ENCODE measurements at places on chromosomes 11 and 22.

DNA sequence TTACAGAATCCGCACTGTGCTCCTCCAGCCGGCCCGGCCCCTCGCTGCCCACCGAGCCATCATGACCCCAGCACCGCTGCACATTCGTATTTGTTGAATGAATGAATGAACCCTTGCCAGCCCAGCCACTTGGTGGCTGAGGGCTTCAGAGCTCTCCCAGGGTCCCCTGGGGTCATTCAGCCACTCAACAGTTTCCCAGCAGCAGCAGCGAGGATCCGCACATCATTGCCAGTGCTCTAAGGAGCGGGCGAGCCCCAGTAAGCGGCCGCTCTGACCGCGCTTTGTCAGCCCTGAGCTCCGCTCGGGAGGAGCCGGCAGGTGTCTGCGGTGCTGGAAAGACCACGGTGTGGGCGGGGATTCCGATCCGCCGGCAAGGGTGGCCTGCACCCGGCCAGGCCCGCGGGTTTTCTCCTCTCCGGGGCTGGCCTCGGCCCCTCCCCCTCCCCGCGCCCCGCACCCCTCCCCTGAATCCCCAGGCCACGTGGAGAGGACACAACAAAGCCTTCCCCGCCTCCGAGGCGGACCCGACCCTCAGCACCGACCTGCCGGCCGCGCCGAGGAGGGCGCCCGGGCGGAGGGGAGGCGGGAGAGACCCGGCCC, 563 bp downstream of the BID start:
- peak; percentile 47 for DNase-seq

- DNase-seq, result no peak
Measured at GRCh38 chr22:41367680-41368542, 13.8 kb upstream of the TEF start.

DNA sequence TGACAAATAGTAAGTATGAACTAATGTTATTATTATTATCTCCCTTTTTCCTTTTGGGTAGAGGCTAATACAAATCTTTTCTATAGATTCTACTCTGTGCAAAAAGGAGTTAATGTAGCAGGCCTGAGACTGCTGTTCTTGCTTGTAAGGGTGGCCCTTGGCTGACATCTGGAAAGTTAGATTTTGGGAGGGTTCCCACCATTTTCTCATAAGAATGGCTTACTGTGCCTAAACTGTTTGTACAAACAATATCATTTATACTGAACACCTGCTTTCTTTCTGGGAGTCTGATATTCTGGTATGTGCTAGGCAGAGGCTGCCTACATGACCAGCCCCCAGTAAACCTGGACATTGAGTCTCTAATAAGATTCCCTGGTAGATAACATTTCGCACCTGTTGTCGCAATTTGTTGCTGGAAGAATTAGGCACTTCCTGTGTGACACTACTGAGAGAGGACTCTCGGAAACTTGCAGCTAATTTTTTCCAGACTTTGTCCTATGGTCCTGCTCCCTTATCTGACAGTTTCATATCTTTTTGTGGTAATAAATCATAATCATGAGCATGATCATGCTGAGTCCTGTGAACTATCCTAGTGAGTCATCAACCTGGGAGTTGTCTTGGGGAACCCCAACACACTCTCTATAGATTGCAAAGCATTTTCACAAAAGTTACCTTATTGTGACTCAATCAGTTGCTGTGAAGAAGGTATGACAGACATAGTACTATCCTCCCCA, 257.7 kb upstream of the CCDC90B start:
- DNase-seq, result no peak

- DNase-seq, result no peak
Measured at GRCh38 chr22:46110215-46110614, 40.1 kb upstream of the PPARA start.

GRCh38 chr11:61635304-61635703, 44.9 kb upstream of the DAGLA start:
- no peak for DNase-seq

GRCh38 chr22:23282089-23282501, 101.8 kb downstream of the BCR start:
- DNase-seq, result peak; percentile 39

DNA sequence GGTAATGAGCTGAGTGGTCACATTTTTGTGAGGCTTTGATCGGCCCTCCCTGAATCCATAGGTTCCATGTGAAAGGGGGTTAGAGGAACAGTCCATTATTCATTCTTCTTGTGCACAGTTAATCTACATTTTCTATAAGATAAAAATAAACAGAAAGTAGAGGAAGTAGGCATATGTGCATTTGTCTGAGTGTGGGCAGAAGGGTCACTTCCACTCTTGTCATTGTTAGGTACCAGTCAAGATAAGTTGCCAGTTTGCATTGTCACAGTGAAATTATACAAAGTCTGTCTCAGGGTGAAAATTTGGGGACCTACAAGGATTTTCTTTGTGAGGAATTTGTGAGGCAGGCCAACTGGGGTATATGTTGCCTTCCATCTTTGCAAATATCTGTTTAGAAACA, 4.6 kb upstream of the APOL4 start:
- DNase-seq, result peak; percentile 60

DNA sequence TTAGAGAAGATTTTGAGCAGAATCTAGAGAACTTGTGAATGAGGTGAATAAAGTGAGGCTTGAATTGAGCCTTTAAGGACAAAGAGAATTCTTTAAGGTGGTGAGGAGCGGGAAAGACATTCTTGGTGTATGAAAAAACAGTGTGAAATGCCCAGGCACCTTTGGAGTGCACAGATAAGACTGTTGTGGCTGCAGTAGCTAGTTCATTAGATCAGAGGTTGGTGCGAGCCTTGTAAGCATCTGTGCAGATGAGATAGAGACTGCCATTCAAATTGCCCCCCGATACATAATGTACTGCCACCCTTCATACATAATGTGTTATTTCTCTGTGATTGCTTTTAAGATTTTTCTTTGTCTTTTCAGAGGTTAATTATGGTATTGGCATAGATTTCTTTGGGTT, 31.3 kb downstream of the ATXN10 start:
- no peak for DNase-seq

DNA sequence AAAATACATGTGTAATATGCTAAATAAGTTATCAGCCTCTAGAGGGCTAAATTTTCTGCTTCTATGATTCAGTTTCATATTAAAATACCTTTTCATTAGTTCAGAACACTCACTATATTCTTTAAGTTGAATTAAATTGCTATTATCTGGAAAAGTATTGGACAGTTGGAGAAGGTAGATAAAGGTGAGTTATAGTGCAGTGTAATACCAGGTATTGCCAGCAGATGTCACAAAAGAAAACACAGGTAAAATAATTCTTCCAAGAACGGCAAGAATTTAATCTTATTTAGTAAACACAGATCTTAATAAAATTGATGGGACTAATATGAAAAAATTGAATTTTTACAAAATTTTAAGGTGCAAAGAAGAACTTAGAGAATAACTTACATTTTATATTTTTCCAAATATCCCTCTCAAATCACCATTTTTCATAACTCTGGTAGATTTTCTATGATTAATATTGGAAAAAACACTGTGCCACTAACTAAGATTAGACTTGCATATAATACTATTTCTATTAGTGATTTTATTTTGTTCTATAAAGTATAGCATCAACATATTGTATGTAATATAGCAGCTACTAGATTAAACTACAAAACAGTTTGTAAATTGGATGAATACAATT, 1.7 kb upstream of the LRRC4C start:
- peak; percentile 1 for DNase-seq

- DNase-seq, result peak; percentile 28
Measured at GRCh38 chr22:29393019-29393608, 4.7 kb upstream of the AP1B1 start.

DNA sequence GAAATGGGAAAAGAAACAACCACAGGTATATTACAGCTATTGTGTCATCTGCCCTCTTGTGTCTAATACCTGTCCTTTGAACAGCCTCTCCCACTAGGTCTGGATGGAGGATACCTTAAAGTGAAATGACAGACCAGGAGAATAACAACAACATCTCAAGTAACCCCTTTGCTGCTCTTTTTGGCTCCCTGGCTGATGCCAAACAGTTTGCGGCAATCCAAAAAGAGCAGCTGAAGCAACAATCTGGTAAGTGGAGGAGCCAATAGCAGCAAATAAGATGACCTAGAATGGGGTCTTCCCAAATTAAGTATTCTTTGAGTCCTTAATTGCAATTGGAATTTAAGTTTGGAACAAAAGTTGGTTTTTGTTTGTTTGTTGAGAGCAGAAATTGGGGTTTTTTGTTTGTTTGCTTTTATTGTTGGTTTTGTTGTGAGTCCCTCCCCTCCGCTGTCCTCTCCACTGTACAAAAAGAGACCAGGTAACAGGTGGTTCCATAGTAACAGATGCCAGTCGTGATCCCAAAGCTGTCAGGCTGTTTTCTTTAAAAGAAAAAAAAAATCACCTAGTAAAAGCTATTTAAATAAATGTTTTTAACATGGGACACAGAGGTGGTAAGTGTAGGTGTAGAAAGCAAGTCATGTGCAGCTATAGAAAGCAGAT, 5.7 kb downstream of the UBE4A start:
- DNase-seq, result no peak

- no peak for DNase-seq
Measured at GRCh38 chr11:125090816-125091215, 20.6 kb downstream of the TMEM218 start.

- no peak for DNase-seq
Measured at GRCh38 chr22:17612057-17612456, 16.5 kb downstream of the ATP6V1E1 start.

DNA sequence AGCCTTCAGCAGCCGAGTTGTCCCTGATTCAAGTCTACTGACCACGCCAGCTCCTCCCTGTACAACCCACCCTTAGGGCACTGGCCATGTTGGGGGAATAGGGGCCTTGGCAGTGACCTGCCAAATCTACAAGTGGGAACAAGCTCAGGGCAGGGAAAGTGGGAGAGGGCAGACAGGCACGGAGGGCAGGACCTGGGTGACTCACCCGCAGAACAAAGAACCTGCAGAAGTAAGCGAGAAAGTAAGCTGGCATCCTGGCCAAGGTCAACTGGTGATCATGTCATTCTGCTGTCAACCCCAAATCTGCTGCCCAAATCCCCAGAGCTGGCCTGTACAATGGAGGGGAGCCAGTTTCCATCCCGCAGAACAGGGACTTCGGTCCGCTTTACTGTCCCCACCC, 7.9 kb upstream of the SCGB1A1 start:
- no peak for DNase-seq

DNA sequence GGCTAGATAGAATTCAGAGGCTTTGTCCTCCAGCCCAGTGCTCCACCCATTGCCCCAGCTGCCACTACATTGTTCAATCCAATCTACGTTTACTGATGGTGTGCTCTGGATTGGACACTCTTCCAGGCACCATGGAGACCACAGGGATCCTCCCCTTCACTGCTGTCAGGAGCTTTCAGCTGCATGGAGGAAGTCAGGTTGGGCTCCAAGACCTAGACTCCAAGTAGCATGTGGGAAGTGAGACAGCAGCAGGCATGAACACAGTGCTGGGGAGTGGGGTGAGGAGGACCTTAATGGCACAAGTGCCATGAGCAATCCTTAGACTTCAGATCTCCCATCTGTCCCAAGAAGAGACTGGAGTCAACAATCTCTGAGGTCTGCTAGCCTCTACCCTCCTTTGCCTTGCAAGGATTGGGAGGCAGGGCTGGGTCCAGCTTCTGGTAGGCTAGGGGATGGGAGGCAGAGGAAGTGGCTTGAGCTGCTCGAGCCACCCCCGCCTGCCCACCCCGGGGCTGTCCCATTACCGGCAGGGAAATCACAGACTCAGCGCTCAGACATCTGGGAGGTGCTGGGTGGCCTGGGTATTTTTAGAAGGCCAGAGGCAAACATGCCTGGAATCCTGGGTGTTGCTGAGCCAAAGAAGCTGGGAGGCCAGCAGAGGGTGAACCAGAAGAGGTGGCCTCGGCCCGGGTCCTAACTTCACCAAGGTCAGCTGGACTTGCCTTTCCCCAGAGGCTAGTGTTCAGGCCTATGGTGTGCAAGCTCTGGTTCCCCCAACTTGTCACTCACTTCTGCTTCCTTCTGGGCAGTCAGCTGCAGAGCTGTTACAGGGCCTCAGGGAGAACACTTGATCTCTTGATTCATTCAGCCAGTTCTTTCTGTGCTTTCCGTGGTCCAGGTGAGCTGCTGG, 15.2 kb upstream of the FCHSD2 start:
- DNase-seq, result peak; percentile 77

GRCh38 chr11:33656768-33657167, 43.9 kb downstream of the C11orf91 start:
- no peak for DNase-seq

DNA sequence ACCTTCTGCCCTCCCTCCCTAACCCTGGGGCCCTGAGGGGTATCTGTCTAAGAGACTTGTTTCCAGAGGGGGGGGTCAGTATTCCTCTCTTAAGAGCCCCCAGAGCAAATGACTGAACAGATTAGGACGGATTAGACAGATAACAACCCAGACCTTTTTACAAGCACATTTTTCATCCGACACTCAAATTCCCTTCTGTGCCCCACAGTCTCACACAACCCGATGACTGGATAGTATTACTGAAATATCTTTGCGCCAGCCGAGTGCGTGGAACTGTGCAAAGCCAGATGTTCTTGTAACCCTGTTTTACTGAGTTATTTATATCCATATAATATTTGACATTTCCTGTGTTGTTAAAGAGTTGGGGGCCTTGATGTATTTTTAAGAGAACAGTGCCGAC, 30.9 kb upstream of the FLI1 start:
- DNase-seq, result peak; percentile 12

Measured in inflammatory macrophage treated with lipopolysaccharide for 4 hours (primary cell).